ENCODE measurements at places on chromosomes 1 and 21.
A peak's percentile ranks its signal among the peaks of the same experiment; 100 is the strongest.

DNA sequence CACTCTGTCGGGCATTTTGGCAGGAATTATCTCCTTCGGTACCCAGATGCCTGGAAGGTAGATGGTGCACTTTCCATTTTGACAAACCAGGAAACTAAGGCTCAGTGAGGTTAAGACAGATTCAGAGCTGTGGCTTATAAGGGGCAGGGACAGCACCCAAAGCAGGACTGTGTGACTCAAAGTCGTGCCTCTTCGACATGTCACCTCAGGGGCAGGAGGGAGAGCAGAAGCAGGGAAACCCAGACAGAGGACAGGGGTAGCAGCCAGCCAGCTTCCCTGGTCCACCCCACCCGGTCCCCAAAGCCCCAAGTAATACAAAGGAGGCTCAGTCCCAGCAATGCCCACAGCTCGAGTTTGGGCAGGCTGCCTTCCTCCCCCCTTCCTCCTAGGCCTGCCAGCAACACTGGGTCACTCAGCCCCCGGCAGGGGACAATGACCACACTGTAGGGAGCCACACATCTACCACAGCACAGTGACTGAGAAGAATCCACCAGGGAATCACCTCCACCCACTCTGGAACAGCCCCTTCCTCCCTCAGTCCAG is 2.5 kb downstream of the RHOC start:
- DNase-seq = no peak

DNA sequence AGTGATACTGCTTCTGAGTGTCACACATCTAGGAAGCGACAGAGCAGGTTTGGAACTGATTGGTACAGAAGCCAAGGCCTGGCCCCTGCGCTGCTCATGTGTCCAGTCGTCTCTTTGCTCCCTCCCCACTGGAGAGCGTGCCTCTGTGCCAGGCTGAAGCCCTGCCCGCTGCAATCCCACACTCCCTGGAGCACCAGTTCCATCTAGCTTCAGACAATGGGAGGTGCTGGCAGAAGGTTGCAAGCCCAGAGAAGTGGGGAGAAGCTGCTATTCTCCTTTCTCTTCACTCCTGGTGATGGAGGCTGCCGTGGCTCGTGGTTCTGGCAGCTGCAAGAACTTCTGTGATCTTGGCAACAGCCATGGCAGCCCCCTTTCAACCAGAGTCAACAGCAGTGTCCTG is 250.9 kb downstream of the MATN1 start:
- no peak for DNase-seq

DNA sequence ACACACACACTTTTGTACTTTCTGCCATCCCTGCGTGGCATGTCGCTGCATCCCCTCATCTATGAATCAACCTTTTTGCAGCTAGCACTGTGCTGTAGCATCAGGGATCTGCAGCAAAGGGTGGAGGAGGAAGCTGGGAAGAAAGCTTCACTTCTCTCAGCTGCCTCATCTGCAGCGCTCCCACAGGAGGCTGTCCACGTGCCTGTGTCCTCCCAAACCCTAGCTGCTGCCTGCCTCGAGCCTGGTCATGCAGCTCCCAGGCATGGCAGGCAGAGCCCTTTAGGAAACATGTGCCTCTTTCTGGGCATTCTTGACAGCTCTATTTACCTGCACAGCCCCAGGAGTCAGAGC is 262.1 kb upstream of the SGIP1 start:
- DNase-seq = no peak

GRCh38 chr1:109792056-109792831 is 28.5 kb upstream of the EPS8L3 start:
- peak; percentile 87 for DNase-seq

- no peak for DNase-seq
Measured at GRCh38 chr21:44391345-44392091, 38.1 kb downstream of the TRPM2 start.

DNA sequence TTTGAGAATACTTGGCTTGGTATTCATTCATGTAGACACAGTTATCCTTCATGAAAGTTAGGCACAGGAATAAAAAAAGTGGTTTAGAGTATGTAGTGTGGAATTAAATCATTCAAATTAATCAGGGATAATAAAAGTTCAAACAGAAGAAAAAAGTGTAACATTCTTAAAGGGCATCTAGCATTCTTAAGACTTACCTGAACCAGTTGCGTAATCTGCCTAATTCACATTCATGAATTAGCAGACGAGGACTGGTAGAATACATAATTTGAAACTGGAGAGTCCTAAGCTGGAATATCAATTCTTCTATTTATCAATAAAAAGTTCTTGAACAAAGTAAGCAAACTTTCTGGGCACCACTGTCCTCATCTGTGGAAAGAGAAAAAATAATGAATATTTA is 157.0 kb upstream of the DEPDC1 start:
- no peak for DNase-seq

- no peak for DNase-seq
Measured at GRCh38 chr1:866095-866494, 57.6 kb upstream of the SAMD11 start.

All from brain pericyte (primary cell).